Stimulated activated CD8-positive, alpha-beta memory T cell treated with anti-CD3 and anti-CD28 coated beads, Interleukin-4, amount 100 ng/mL, for 48 hours (primary cell): ENCODE measurements at places on chromosomes 6 and 20.

DNA sequence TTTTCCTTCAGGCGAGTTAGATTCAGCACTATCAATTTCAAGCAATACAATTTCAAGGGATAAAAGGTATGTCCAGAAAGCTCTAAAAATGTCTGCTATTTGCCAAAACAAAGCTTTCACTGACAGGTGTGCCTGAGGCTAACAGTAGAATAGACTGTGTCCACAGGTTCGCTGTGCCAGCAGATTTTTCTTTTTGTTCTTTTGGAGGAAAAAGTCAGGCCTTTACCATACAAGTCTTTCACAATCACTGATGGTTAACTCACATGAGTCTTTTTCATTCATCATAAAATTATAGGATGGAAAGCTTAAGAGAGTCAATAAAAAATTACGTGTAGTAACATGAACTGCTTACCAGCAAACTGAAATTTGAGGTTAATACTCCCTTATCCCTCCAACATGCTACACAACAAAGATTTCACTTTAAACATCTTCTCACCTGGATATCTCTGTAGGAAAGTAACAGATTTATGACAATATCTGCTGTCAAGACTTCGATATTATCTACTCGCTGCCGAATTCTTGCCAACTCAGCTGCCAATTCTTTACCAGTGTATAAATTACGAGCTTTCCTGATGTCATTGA lies 95.4 kb downstream of the MAP3K5 start:
- no peak for DNase-seq

DNA sequence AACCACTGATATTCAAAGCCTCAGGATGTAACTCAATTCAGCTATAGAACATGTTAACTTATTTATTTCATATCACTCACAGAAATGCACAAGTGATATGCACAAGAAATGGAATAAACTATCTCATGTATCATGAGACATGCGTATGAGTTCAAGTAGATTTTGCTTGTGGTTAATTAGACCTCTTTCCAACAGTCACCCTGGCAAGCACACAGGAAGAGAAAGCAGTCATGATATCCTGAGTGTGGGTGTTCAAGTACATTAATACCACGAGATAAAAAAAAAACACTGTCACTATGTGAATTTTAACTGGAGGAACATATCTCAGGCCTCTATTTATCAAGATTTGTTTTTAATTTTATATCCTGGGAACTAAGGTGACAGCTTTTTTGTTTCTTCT lies 64.2 kb downstream of the LAMP5 start:
- DNase-seq = no peak

- no peak for DNase-seq
Observed at GRCh38 chr6:42702200-42702599, 20.2 kb downstream of the PRPH2 start.

GRCh38 chr20:57139342-57140093 lies 126.9 kb downstream of the BMP7 start:
- no peak for DNase-seq

GRCh38 chr6:143901885-143902750 lies 37.8 kb downstream of the ZC2HC1B start:
- no peak for DNase-seq

GRCh38 chr6:37579444-37580067 lies 79.9 kb upstream of the CCDC167 start:
- DNase-seq = no peak

- DNase-seq = no peak
Observed at GRCh38 chr6:72677740-72678139, 55.9 kb downstream of the KCNQ5 start.

GRCh38 chr6:20791944-20792343 lies 257.7 kb downstream of the CDKAL1 start:
- no peak for DNase-seq

- no peak for DNase-seq
Observed at GRCh38 chr6:163008626-163009025, 280.9 kb downstream of the PACRG start.

GRCh38 chr20:2760952-2761305 lies 39.5 kb downstream of the CPXM1 start:
- no peak for DNase-seq

DNA sequence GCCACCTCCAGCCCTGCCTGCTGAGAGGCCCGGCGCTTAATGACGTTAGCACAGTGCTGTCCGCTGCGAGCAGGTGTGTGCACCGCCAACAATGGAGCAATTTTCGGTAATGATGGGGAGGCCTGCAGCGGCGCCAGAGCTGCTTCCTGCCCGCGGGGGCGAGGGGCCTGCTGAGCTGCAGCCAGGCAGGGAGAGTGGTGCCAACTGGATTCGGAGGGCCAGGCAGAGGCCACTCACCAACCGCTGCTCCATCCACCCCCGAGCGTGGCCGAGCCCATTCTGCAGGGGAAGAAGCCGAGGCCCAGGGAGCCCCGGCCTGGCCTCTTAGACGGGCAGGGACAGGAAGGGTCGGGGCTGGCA lies 9.6 kb downstream of the HRH3 start:
- DNase-seq = no peak
